ENCODE measurements at places on chromosomes 7 and 10.

GRCh38 chr10:92598321-92598720 lies 5.4 kb downstream of the KIF11 start:
- H3K4me1 ChIP-seq = peaks cover 66% of the 10 kb centered on the region
- peaks cover 54% of the 10 kb centered on the region for H3K36me3 ChIP-seq
- no peak overlapping the region for H3K4me3 ChIP-seq
- no peak for DNase-seq
- H3K27me3 ChIP-seq = no peaks in the 10 kb centered on the region

DNA sequence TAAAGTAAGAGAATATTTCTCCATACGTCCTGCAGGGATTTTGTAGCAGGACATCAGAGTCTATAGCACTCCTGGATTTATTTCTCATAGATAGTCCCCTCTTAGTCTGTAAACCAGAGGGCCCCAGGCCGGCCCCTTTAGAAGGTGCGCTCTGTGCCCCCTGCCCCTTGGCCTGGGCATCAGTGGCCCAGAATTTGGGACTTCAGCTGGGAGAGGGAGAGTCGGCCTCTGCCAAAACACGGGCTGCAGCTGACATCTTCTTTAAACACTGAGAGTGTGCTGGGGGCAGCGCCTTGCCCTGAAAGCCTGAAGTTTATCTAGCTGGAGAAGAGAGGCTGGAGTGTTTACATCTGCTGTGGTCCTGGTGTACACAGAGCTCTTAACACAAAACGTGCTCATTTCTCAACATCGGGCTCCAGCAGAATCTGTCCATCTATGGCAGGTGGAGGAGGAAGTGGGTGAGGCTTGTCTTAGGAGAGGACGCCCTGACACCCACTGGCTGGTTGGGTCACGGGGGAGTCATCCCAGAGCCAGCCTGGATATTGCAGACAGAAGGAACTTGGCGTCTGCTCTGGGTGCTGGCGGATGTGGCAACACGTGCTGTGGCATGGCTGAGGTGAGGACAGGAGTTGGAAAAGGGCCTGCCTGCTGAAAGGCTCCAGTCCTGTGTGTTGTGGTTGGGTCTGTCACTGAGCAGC lies 5.0 kb upstream of the TACR2 start:
- no peak overlapping the region for H3K4me3 ChIP-seq
- H3K4me1 ChIP-seq = peaks cover 33% of the 10 kb centered on the region
- H3K36me3 ChIP-seq = no peaks in the 10 kb centered on the region
- no peaks in the 10 kb centered on the region for H3K27me3 ChIP-seq
- H3K27ac ChIP-seq = no peak overlapping the region

- H3K27me3 ChIP-seq = peaks cover 15% of the 10 kb centered on the region
- DNase-seq = no peak
- no peak overlapping the region for H3K4me3 ChIP-seq
- H3K36me3 ChIP-seq = no peaks in the 10 kb centered on the region
These were observed 10.0 kb upstream of the DNMBP start for GRCh38 chr10:100019787-100020141.

- H3K27me3 ChIP-seq = no peaks in the 10 kb centered on the region
- peaks cover 11% of the 10 kb centered on the region for H3K4me1 ChIP-seq
- peaks cover 8% of the 10 kb centered on the region for H3K36me3 ChIP-seq
- H3K4me3 ChIP-seq = no peak overlapping the region
- no peak for DNase-seq
These were observed 8.8 kb downstream of the PHYH start for GRCh38 chr10:13291061-13291460.
